ENCODE measurements at places on chromosomes 3 and 15.

- DNase-seq: no peak
Observed at GRCh38 chr3:23271876-23272741, 69.0 kb downstream of the UBE2E2 start.

DNA sequence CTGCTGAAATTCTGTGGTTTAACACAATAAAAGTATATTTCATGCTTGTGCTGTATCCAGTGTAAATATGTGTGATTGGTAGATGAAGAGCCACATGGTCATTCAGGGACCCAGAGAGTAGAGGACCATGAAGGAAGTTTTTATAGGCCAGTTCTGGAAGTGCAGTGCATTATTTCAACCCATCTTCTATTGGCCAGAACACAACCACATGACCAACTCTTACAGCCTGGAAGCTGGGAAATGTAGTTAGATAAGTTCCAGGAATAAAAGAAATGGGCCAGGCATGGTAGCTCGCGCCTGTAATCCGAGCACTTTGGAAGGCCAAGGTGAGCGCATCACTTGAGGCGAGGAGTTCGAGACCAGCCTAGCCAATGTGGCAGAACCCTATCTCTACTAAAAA lies 21.4 kb upstream of the PRTG start:
- no peak for DNase-seq

- DNase-seq: no peak
Observed at GRCh38 chr3:197349368-197349767, 51.0 kb upstream of the DLG1 start.

GRCh38 chr3:16704941-16705340 lies 99.7 kb upstream of the DAZL start:
- no peak for DNase-seq

DNA sequence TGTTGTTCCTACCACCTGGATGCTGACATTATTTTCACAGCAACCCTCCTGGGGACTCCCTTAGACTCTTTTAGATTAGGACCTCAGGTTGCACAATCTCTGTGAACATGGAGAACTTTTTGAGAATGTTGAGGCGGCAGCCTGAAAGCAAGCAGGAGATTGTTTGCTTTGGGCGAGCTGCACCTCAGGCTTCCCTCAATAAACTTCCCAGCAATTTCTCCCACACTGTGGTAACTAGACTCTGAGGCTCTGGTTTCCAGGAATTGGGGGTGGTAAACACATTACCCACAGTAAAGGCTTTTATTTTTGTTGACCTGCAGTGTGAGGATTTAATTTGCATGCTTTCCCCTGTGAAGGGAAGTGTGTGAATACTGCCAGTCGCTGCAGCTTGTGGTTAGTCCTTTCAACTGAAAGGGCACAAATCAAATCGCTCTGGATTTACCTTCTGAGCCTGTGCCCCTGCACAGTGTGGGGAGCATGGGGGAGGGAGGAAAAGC lies 35.2 kb upstream of the SIAH2 start:
- DNase-seq: no peak

- DNase-seq: no peak
Observed at GRCh38 chr3:114674036-114674435, 380.2 kb downstream of the TIGIT start.

DNA sequence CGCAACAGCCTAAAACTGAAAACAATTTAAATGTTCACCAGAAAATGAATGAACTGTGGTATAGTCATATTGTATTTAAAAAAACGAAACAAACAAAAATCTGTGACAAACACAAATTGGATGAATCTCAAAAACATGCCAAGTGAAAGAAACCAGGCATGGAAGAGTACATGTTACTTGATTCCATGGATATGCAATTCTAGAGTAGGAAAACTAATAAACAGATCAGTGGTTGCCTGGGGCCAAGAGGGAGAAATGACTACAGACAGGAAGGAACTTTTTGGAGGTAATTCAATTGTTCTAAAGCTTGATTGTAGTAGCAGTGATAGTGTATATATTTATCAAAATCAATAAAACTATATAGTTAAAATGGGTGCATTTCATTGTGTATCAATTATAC lies 16.8 kb downstream of the UBE3A start:
- DNase-seq: no peak

GRCh38 chr3:50150863-50151686 lies 4.0 kb upstream of the SEMA3F start:
- no peak for DNase-seq

DNA sequence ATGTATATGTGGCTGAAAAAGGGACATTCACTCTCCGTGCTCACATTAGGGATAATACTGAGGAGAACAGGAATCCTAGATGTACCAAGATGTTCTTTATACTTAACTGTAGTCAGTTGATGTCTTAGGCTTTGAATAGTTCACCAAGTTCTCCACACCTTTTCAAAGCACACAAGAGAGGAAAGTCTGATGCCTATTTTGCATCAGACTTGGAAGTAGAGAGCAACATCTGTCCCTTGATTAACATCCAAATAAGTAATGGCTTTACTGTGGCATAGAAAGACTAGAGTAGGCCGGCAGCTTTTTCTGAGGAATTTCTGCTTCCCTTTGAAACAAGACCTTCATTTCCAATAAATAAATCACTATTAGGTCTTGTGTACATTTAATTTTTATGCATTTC lies 34.0 kb downstream of the PIGB start:
- DNase-seq: no peak

DNA sequence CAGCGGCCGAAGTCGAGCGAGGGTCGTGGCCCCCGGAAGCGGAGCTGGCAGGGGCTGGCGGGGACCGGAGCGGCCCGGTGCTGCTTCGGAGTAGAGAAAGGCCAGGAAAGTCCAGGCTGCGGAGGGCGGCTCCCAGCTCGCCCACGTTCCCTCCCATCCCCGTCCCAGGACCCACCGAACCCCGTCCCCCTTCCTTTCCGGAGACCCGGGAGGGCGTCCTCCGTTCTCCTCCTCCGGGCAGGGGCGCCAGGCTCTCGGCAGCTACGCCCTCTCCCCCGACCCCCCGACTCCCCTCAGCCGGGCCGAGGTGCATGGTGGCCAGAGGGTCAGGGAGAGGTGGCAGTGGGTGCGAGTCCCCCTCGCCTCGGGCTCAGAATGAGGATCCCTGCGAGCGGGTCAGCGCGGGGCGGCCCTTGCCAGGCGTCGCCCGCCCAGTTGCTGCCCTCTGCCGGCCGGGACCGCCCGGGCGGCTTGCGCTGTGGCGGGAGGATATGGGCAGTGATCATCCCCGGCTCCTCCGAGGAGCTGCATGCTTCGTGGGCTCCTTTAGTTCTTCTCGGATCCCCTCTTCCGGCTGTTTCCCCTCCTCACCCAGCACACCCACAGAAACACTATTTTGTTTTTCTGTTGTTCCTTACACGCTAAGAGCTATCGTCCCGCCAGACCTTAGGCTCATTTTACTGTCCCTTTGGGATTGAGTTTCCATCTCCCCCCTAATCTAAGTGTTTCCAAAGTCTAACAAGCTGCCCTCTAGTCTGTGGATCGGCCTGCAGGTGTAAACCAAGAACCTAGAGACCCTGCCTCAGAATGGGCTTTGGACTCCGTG lies 744 bp upstream of the ALDH1A2 start:
- peak; percentile 69 for DNase-seq

GRCh38 chr3:72862314-72863090 lies 14.3 kb upstream of the SHQ1 start:
- DNase-seq: no peak

Measured in stimulated activated CD4-positive, alpha-beta T cell treated with anti-CD3 and anti-CD28 coated beads, Interleukin-2, amount 100 ng/mL, for 24 hours (primary cell).